ENCODE measurements at places on chromosomes 13 and 19. TPM values are rescaled to one million over a fixed set of nuclear protein-coding genes. Genes with fewer than 3 reads are reported as not detected.

Gene CYP4F3
- 17.8 TPM for total RNA-seq

- H3K27me3 ChIP-seq, result no peaks in the 10 kb centered on the region
- DNase-seq, result peak; percentile 24
- H3K4me3 ChIP-seq, result no peak overlapping the region
- peak overlapping the region; percentile 29 for H3K27ac ChIP-seq
- H3K36me3 ChIP-seq, result peaks cover 26% of the 10 kb centered on the region
Observed at GRCh38 chr19:16205205-16206045, 7.7 kb downstream of the AP1M1 start.

- no peaks in the 10 kb centered on the region for H3K27me3 ChIP-seq
- H3K4me3 ChIP-seq, result no peak overlapping the region
- no peak for DNase-seq
- H3K36me3 ChIP-seq, result peaks cover 21% of the 10 kb centered on the region
- H3K4me1 ChIP-seq, result peaks cover 31% of the 10 kb centered on the region
Observed at GRCh38 chr19:12930002-12930645, 3.4 kb downstream of the FARSA start.

GRCh38 chr19:48881741-48882657 lies 9.8 kb downstream of the PPP1R15A start:
- H3K4me1 ChIP-seq, result peaks cover 13% of the 10 kb centered on the region
- H3K36me3 ChIP-seq, result no peaks in the 10 kb centered on the region
- H3K27ac ChIP-seq, result no peak overlapping the region
- H3K4me3 ChIP-seq, result no peak overlapping the region
- no peak for DNase-seq
- no peaks in the 10 kb centered on the region for H3K27me3 ChIP-seq

- no peaks in the 10 kb centered on the region for H3K27me3 ChIP-seq
- no peaks in the 10 kb centered on the region for H3K36me3 ChIP-seq
- H3K4me1 ChIP-seq, result no peaks in the 10 kb centered on the region
- no peak overlapping the region for H3K27ac ChIP-seq
Observed at GRCh38 chr19:30375553-30376031, 3.4 kb downstream of the ZNF536 start.

Gene RNF225
- total RNA-seq, result not detected

- H3K4me1 ChIP-seq, result no peaks in the 10 kb centered on the region
- DNase-seq, result no peak
- no peak overlapping the region for H3K27ac ChIP-seq
- no peaks in the 10 kb centered on the region for H3K27me3 ChIP-seq
Observed at GRCh38 chr13:61965756-61966155, 550.1 kb upstream of the PCDH20 start.

GRCh38 chr13:110347535-110348308 lies 40.6 kb downstream of the COL4A2 start:
- H3K36me3 ChIP-seq, result no peaks in the 10 kb centered on the region
- peak; percentile 7 for DNase-seq
- no peak overlapping the region for H3K27ac ChIP-seq
- no peak overlapping the region for H3K4me3 ChIP-seq

Gene F7
- 12.6 TPM for total RNA-seq

Gene DAND5
- not detected for total RNA-seq

Gene PROZ
- total RNA-seq, result 2.1 TPM

Measured in HepG2 (cell line).